ENCODE measurements at places on chromosomes 2 and 18. TPM values are rescaled to one million over a fixed set of nuclear protein-coding genes. Genes with fewer than 3 reads are reported as not detected.

Gene TRIP12
- total RNA-seq, result 190 TPM

Gene RAB27B
- total RNA-seq, result not detected

Gene ABHD1
- total RNA-seq, result 0.17 TPM

Gene FBLN7
- total RNA-seq, result 39.0 TPM

Gene C1QL2
- total RNA-seq, result not detected

Gene DTNA
- total RNA-seq, result 0.27 TPM

Gene C2orf66
- total RNA-seq, result not detected

Gene CEP192
- total RNA-seq, result 33.6 TPM

Gene ZNF521
- total RNA-seq, result not detected

Gene CYRIA
- total RNA-seq, result 1.2 TPM

Gene C18orf63
- not detected for total RNA-seq

Gene B4GALT6
- 2.7 TPM for total RNA-seq

Gene ACMSD
- total RNA-seq, result not detected

Gene GPAT2
- total RNA-seq, result 14.4 TPM

Gene SERPINB11
- total RNA-seq, result not detected

Gene REG3A
- total RNA-seq, result not detected

Gene MC4R
- not detected for total RNA-seq

Gene CYP27A1
- total RNA-seq, result not detected

Gene CFC1
- total RNA-seq, result not detected

Gene ADAM23
- 0.10 TPM for total RNA-seq

Gene TFCP2L1
- 0.12 TPM for total RNA-seq

Gene CPLX4
- total RNA-seq, result not detected

Gene ZNF385B
- total RNA-seq, result not detected

Gene C2orf80
- not detected for total RNA-seq

Gene RGPD3
- 0.20 TPM for total RNA-seq

Gene FZD7
- 0.17 TPM for total RNA-seq

Gene CLK1
- total RNA-seq, result 196 TPM

Gene ST6GAL2
- total RNA-seq, result not detected

Gene ASPRV1
- total RNA-seq, result 0.41 TPM

Gene PLEKHH2
- 0.64 TPM for total RNA-seq

Gene PPM1B
- total RNA-seq, result 38.6 TPM

Gene PARD3B
- total RNA-seq, result 0.43 TPM

Gene STAMBP
- total RNA-seq, result 80.5 TPM

Gene FARSB
- 46.8 TPM for total RNA-seq

Gene FAM124B
- 0.43 TPM for total RNA-seq

Gene ABCG5
- not detected for total RNA-seq

Gene FEV
- not detected for total RNA-seq

Gene MTCL1
- 0.31 TPM for total RNA-seq

Gene RNU2-63P
- 13.1 TPM for total RNA-seq

Gene HOXD13
- total RNA-seq, result not detected

Gene TMEM17
- total RNA-seq, result 0.21 TPM

All from activated naive CD4-positive, alpha-beta T cell treated with anti-CD3 and anti-CD28 coated beads for 36 hours (primary cell).